ENCODE measurements at places on chromosomes 6 and 20. TPM values are rescaled to one million over a fixed set of nuclear protein-coding genes. Genes with fewer than 3 reads are reported as not detected.

Gene GTSF1L
- 0.63 TPM for total RNA-seq

DNA sequence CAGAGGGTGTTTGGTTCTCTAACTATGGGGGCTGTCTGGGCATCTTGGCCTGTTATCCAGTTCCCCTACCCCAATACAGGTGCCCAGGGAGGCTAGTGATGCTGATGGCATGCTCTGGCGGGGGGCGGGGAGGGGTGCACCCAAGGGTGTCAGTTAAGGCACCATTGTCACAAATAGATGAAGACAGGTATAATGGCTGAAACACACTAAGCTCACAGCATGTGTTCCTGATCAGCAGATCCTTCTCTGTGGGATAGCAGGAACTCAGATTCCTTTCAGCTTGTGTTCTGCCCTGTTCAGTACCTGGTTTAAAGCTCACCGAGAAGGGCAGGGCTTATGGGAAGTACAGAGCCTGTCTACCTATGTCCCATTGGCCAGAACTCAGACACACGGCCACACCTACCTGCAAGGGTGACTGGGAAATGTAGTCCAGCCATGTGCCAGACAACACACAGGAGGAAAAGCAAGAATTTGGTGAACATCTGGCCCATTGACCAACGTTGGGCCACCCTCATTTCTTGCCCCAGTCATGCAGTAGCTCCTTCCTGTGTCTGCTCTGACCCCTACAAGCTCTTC lies 3.4 kb upstream of the RSPO4 start:
- no peak for DNase-seq

DNA sequence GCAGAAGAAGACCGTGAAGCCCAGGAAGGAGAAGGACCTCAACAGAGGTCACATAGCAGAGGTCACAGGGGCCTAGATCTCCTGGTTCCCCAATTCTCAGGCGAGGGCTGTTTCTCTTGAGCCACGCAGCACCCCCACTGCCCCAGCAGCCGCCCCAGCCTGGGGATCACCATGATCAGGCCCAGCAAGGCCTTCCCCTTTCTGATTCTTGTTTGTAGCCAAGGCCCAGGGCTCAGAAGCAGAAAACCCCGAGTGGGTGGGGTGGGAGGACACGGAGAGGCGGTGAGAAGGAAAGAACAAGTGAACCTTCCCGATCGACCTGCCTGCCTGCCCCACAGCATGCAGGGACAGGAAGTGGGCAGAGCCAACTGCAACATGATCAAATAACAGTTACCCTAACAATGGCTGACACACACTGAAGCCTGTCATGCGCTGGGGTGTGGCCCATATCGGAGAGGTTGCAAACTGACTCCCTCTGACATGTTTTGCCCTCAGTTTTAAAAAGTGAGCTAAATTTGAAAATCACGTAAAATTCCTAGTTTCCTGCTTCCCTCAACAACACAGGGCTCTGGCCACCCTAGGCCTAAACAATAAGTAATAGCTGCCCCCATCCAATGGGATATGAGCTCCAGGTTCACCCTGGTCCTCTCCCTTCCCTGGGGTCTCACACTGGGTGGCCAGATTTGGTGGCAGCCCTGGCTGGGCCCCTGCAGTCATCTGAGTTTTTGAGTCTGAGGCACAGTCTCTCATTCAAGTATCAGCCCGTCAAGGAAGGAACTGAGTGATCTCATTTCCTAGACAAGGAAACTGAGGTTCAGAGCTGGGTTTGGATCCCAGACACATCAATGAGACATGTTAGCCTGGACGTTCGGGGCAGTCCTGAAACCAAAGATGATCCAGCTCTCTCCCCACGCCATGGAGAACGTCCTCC lies 6.5 kb downstream of the PEDS1 start:
- peak; percentile 84 for DNase-seq

Gene L3MBTL1
- total RNA-seq: 15.7 TPM

- no peak for DNase-seq
Observed at GRCh38 chr6:35967076-35967774, 46.3 kb upstream of the SRPK1 start.

- DNase-seq: no peak
Observed at GRCh38 chr6:155443168-155443567, 12.5 kb downstream of the NOX3 start.

GRCh38 chr6:163346497-163346961 lies 68.0 kb upstream of the QKI start:
- DNase-seq: no peak

Gene KCNQ5
- total RNA-seq: 4.2 TPM

Gene SYCP2
- total RNA-seq: 3.0 TPM

Gene CALHM4
- not detected for total RNA-seq

Gene TTBK1
- total RNA-seq: not detected

Gene SDC4
- 0.68 TPM for total RNA-seq

DNA sequence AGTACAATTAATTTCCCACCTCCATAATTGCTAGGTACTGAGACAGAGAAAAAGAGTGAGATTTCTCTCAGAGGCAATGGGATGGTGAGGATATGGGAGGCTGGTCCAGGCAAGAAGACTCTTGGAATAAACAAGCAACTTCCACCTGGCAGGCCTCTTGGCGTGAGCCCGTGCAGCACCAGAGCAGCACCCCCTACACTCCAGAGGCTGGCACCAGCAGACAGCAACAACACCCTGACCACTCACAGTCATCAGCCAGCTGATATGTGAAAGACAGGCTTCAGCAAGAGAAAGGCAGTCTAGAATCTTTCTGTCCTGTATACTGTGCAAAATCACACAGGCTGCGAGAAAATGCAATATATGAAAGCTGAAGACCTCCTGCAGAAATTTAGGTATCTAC lies 59.7 kb downstream of the KIF13A start:
- no peak for DNase-seq

GRCh38 chr20:64053841-64054661 lies 4.6 kb upstream of the SOX18 start:
- DNase-seq: no peak

DNA sequence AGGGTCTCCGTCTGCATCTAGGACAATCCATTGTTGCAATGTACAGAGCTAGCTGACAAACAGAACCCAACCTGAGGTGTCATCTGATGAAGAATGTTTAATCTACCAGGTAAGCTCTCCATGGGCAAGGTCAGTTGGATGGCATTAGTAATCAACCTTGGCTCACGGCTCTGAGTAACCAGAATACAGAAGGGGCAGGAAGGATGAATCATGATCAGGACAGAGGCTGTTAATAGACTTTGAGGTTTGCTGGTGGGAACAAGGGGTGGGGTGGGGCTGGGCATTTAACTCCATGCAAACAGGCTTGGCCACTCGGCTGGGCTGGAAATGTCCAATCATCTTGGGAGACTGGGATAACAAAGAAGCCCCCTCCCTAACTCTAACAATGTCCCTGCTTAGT lies 77.1 kb upstream of the MRPS10 start:
- DNase-seq: no peak

Data from T-cell (primary cell).